Stimulated activated CD8-positive, alpha-beta memory T cell treated with anti-CD3 and anti-CD28 coated beads, Interleukin-15, amount 100 ng/mL, for 48 hours (primary cell): ENCODE measurements at places on chromosomes 12 and 14.

DNA sequence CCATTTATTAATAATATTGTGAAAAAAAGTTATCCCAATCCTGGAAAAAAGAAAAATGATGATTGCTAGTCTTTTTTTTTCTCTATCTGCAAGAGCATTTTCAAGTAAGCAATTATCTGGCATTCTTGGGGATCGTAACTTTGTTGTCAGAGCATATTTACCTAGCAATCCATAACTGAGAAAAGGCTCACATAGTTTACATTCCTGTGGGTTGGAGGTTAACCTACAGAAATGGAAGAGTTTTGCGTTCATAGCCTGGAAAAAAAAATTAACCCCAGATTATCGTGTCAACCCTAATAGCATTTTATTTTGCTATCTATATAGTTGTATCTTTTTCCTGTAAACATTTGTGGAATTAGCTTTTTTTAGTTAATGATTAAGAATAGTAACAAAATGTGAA lies 292.3 kb downstream of the DAD1 start:
- no peak for DNase-seq

DNA sequence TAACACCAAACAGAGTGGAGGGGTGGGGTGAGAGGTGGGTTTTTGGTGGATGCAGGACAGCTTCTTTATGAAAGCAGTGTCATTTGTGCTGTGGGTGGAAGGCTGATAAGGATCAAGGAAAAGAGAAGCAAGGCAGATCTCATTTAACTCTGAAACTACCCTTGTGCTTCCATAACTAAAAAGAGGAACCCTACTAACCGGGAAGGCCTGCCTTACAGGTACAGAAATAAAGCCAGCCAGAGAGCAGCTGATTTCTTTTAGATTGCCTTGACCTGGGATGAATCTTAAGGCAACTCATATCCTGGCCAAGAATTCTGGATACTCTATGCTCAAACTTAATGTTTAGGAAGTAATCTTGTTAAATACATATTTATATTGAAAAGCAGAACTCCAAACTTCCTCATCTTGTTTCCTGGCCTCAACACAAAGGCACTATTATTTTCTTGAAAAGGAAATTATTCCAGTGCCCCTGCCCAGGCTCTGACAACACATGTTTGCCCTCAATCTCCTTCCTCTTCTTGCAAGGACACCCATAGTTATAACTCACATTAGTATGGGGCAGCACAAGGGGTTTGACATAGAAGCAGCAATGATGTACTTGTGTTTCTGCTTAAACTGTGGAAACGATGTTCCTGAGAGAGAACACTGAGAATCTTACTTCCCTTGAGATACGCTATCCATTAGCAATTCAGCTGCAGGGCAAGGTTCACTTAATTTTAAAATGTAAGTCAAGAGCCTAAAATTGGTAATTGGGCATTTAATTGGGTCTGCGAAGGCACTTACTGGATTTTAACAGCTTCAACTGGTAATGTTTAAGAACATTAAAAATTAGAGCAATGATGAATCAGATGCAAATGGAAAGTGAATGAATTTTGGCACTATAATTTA lies 173.7 kb downstream of the STXBP6 start:
- no peak for DNase-seq

DNA sequence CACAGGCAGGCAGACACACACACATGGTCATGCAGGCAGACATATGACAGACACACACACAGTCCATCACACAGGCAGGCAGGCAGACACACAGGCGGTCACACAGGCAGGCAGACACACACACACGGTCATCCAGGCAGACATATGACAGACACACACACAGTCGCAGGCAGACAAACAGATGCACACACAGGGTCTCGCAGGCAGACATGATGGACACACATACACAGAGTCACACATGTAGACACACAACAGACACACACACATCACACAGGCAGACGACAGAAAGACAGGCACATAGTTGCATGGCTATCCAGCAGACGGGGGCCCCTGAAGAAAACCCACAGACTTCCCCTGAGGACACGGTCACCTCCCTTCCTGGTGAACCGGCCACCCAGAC lies 135.4 kb downstream of the NCOR2 start:
- no peak for DNase-seq

GRCh38 chr12:44551631-44552030 lies 324.5 kb downstream of the NELL2 start:
- DNase-seq, result no peak

DNA sequence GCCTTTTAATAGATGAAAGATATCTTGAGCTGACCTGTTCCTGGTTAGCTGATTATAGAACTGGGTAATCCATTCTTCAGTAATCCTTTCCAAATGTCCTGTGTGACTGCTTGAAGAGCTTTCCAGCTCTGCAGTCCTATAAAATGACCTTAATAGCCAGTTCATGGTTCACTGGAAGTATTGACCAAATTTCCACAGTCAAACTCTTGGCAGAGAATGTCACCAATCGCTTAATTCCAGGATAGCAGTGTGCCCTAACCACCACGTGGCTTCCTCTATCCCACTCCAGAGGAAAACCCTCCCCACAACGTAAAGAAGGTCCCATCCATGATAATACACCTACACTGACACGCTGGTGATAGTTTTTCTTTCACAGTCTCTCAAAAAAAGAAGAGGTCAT lies 17.4 kb downstream of the PRKAB1 start:
- DNase-seq, result no peak

DNA sequence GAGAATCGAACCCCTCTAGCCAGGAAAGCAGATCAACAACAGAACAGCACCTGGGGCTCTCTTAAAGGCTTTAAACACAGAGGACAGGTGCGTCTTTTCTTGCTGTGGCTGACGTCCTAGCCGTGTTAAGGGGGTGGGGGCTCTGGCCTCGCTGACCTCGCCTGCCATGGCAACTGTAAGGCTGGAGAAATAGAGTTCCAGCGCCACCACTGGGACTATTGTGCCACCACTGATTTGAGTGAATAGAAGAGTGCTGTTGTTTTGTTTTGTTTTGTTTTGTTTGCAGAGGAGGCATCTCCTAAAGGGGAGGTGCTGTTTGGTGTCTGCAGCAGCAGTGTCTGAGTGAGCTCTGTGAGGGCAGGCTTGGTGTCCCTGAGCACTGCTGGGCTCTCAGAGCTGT lies 34.2 kb upstream of the PRMT8 start:
- DNase-seq, result no peak

DNA sequence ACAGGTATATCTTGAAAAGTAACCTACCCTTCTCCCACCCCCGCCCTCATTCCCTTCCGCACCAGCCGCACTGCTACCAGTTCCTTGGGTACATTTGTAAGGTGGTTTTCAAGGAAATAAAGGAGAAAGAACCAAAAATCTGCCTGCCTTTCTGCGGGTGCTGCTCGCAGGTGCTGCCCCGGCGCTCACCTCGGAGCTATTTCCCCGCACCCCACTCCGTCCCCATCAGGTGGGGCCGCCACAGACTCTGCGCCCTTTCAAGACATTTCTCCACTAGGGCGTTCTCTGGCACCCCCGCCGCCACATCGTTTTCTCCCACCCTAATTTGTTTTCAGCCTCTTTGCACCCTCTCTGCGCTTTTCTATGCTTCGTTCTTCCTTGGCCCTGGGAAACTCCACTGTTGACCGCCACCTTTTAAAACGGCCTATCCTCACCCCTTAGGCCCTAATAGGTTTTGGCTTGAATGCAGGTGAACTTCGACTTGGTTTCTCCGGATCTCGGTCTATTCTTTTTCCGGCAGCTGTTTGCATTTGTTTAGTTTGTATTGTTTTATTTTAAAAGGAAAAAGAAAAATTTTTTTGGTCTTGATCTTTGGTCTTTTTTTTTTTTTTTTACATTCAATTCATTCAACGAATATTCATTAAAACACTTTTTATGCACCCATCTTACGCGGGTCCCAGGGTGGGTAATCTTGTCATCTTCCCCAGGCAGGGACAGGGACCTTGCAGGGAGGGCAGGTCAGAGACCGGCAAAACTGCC lies 3.0 kb downstream of the VSX2 start:
- DNase-seq, result no peak

DNA sequence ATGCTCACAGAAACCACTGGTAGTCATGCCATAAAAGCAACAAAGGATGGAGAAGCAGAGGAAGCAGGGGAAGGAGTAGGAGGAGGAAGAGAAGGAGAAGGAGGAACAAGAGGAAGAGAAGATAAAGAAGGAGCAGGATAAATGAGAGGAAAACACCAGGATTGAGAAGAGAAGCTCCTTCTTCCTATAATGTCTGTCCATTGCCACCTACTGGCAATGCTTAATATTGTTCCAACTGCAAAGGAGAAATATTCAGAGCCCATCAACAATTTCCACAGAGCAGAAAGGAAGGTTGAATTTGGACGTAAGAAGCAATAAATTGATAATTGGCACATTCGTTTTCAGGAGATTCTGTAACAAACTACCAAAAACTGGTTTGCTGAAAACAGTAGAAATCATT lies 898.4 kb downstream of the SLC16A7 start:
- no peak for DNase-seq

DNA sequence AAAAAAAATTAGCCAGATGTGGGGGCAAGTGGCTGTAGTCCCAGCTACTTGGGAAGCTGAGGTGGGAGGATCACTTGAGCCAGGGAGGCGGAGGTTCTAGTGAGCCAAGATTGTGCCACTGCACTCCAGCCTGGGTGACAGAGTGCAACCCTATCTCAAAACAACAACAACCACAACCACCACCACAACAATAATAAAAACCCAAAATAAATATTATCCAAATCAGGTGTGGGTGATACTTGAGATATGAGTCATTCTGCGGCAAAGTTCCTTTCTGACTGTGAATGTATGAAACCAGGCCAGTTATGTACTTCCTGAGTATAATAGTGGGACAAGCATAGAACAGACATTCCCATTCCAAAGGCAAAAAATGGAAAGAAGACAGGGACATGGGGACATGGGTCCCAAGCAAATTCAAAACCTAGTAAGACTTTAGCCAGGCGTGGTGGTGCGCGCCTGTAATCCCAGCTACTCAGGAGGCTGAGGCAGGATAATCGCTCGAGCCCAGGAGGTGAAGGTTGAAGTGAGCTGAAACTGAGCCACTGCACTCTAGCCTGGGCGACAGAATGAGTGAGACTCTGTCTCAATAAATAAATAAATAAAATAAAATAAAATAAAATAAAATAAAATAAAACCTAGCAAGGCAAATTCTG lies 9.7 kb upstream of the ERC1 start:
- no peak for DNase-seq

GRCh38 chr12:89155826-89156225 lies 196.5 kb downstream of the DUSP6 start:
- no peak for DNase-seq

DNA sequence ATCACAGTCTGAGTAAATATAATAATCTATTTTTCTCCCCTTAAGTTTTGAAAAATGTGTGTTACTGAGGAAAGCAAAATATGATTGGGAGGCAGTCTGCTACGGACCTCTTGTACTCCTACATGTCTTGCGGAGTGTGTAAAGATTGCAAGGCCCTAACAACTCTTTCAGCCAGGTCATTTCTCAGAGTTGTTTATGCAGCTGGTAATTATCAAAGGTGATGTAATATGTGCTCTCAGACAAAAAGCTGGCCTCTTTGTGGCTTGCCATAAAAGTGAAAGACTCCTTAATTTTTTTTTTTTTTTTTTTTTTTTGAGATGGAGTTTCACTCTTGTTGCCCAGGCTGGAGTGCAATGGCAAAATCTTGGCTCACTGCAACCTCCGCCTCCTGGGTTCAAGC lies 40.5 kb upstream of the MON2 start:
- no peak for DNase-seq

- DNase-seq, result no peak
Observed at GRCh38 chr14:54338696-54339317, 58.0 kb upstream of the CDKN3 start.

- no peak for DNase-seq
Observed at GRCh38 chr14:73829526-73830431, 21.9 kb upstream of the PTGR2 start.

DNA sequence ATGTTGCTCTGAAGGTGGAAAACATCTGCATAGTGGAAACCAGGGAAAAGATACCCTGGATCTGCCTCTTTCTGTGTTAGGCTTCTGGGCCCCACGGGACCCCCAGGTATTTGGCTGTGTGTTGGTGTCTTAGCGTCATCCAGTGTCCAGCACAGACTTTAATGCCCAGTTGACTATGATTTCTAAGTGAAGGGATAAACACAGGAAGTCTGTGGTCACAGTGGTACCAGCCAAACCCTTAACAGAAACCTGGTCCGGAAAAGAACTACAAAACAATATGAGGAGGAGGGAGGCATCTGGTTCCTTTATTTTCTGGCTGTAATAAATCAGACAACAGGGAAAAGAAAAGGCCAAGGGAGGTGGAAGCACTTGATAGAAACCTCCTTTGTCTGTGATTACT lies 56.4 kb downstream of the CMKLR1 start:
- DNase-seq, result no peak

- DNase-seq, result no peak
Observed at GRCh38 chr12:82609234-82609914, 77.3 kb upstream of the TMTC2 start.

GRCh38 chr12:67697967-67698366 lies 49.4 kb downstream of the DYRK2 start:
- no peak for DNase-seq

GRCh38 chr12:82627799-82628198 lies 58.9 kb upstream of the TMTC2 start:
- DNase-seq, result no peak

DNA sequence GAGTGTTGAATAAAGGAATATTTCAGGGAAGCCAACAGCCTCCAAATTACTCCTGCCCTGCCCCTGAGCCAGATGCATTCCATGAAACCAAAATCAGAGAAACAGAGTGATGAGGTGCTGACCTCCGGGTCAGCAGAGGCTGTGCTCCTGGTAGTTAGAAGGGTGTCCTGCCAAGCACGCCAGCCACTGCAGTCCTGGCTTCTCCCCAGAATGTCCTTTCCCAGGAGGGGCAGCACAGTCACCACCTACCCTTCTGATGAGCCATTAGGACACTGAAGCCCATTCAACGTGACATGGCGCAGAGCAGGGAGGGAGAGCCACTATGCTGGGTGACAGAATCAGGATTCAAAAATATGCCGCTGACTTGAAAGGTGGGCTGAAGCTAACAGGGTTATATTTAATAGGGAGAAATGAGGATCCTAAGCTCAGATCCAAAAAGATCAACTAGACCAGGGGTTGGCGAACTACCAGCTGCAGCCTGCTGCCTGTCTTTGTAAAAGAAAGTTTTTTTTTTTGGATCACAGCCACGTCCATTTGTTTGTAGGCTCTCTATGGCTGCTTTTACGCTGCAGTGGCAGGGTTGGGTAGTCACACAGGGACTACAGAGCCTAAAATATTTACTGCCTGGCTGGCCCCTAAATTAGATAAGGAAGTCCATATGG lies 34.5 kb upstream of the PLEK2 start:
- DNase-seq, result no peak

DNA sequence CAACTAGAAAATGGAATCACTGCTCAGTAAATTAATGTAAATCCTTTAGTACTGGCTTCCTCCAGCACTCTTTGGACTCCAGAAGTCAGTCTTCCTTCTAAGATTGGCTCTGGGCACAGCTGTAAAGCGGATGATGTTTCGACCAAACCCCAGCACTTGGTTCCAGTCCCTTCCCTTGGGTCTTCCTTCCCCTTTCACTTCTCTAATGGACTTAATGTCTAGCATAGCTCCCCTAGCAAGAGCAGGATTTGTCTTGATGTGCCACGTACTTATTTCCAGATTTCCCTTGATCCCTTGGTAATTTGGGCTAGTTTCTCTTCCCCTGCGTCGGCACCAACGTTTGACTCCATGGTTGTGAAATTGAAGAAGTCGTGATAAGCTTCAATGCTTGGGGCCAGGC lies 28.3 kb downstream of the C12orf75 start:
- no peak for DNase-seq
